GM12878 (cell line): ENCODE measurements at places on chromosomes 5 and 9. TPM values are rescaled to one million over a fixed set of nuclear protein-coding genes. Genes with fewer than 3 reads are reported as not detected.

GRCh38 chr5:168362097-168362885 lies 70.8 kb downstream of the WWC1 start:
- no peaks in the 10 kb centered on the region for H3K27me3 ChIP-seq
- H3K27ac ChIP-seq: no peak overlapping the region
- DNase-seq: no peak
- no peaks in the 10 kb centered on the region for H3K4me1 ChIP-seq
- H3K4me3 ChIP-seq: no peak overlapping the region

- H3K27me3 ChIP-seq: 0 out of 2 replicates have a peak, but pooled peaks cover 2% of the 10 kb centered on the region
- H3K27ac ChIP-seq: no peak overlapping the region
- H3K4me1 ChIP-seq: no peaks in the 10 kb centered on the region
- H3K36me3 ChIP-seq: no peaks in the 10 kb centered on the region
These were observed 80.0 kb upstream of the PTGER4 start for GRCh38 chr5:40599676-40600075.

GRCh38 chr5:59209758-59210359 lies 627.0 kb downstream of the RAB3C start:
- H3K4me1 ChIP-seq: no peaks in the 10 kb centered on the region
- no peaks in the 10 kb centered on the region for H3K36me3 ChIP-seq
- DNase-seq: no peak
- no peaks in the 10 kb centered on the region for H3K27me3 ChIP-seq
- H3K27ac ChIP-seq: no peak overlapping the region

GRCh38 chr5:39631958-39632357 lies 207.2 kb upstream of the DAB2 start:
- no peak overlapping the region for H3K4me3 ChIP-seq
- no peaks in the 10 kb centered on the region for H3K27me3 ChIP-seq
- no peaks in the 10 kb centered on the region for H3K4me1 ChIP-seq
- H3K27ac ChIP-seq: no peak overlapping the region
- no peaks in the 10 kb centered on the region for H3K36me3 ChIP-seq
- no peak for DNase-seq

DNA sequence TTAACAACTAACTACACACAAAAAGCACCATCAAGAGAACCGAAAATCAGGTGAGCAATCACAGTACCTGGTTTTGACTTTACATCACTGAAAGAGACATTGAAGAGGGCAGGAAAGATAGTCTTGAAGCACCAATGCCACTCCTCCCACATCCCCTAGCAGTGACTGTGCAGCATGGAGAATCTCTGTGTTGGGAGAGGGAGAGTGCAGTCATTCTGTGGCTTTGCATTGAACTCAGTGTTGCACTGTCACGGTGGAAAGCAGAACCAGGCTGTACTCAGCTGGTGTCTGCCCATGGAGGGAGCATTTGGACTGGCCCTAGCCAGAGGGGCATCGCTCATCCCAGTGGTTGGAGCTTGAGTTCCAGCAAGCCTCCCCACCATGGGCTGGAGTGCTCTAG lies 40.4 kb downstream of the C5 start:
- peaks cover 4% of the 10 kb centered on the region for H3K4me1 ChIP-seq
- no peaks in the 10 kb centered on the region for H3K27me3 ChIP-seq
- no peak overlapping the region for H3K4me3 ChIP-seq

DNA sequence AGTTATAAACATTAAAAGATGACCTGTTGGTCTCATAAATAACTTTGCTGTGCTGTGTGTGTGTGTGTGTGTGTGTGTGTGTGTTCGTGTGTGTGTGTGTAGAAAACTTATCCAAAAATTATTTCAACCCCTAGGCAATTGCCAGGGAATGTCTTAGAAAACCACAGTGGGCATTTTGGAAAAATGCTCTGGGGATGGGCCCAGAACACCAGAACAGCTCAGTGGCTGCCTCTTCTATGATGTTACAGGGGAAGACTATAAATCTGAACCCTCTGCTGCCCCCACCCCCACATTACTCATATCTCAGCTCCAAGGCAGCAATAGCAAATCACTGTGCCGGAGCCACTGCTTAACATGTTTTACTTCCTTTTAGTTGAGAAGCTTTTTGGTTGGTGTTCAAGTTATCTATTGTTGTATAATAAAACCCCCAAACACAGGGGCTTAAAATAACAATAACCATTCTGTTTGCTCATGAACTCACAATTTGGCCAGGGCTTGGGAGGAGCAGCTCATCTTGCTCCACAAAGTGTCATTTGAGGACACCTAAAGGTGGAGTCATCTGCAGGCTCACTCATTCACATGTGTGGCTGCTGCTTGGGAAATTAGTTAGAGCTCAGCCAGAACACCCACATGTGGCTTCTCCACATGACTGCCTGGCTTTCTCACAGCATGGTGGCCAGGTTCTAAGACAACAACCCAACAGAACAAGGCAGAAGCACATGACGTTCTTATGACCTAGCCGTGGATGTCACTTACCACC lies 40.4 kb downstream of the ACTBL2 start:
- no peaks in the 10 kb centered on the region for H3K36me3 ChIP-seq
- no peak overlapping the region for H3K4me3 ChIP-seq
- H3K27ac ChIP-seq: no peak overlapping the region
- no peaks in the 10 kb centered on the region; the same call in 1 of the 2 replicates for H3K4me1 ChIP-seq
- no peak for DNase-seq

DNA sequence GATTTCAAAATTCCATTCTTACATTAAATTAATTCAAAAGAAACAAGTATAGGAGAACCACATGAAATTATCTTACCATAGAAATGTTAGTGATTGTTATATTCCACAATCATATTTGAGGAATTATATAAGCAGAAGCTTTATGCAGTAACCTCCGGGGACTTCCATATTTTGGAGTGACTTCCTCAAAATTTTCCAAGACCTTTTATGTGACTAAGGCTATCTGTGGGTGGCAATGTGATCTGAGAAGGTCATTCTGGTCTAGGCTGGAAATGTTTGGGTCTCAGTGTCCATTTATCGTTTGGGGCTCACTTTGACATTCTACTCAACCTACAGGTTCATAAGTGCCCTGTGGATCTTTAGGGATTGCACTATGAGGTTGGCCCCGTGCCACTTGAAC lies 776.6 kb downstream of the CDH12 start:
- no peaks in the 10 kb centered on the region for H3K36me3 ChIP-seq
- no peak overlapping the region for H3K27ac ChIP-seq
- DNase-seq: no peak
- H3K4me3 ChIP-seq: no peak overlapping the region
- no peaks in the 10 kb centered on the region for H3K4me1 ChIP-seq

GRCh38 chr5:42500003-42500599 lies 76.9 kb downstream of the GHR start:
- no peak overlapping the region for H3K4me3 ChIP-seq
- no peaks in the 10 kb centered on the region for H3K27me3 ChIP-seq
- H3K27ac ChIP-seq: no peak overlapping the region
- H3K4me1 ChIP-seq: no peaks in the 10 kb centered on the region
- DNase-seq: no peak

DNA sequence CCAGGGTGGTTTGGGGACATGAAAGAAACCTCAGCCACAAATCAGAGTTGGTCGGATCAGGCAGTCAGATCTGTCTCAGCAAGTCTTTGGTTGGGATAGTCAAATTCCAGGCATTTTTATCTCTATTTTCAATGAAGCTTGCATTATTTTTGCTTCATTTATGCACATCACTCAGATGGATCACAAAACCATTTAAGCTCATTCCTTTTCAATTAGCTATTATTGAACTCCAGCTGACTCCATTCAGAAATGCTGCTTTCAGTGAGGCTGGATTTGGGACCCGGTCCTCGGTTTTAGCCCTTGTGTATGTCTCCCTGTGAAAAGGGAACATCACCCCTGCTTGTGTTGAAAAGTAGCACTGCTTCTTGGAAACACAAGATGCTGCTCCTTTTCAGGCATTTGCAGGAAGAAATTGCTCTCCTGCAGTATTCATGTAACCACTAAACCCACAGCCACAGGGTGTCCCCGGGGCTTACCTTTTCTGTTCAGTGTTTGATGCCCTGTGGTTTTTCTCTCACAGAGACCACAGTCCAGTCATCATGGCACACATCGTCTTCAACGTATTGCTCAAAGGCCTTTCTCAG lies 232.9 kb downstream of the NFIB start:
- no peaks in the 10 kb centered on the region for H3K27me3 ChIP-seq
- H3K27ac ChIP-seq: no peak overlapping the region
- DNase-seq: no peak
- no peak overlapping the region for H3K4me3 ChIP-seq
- no peaks in the 10 kb centered on the region for H3K36me3 ChIP-seq

DNA sequence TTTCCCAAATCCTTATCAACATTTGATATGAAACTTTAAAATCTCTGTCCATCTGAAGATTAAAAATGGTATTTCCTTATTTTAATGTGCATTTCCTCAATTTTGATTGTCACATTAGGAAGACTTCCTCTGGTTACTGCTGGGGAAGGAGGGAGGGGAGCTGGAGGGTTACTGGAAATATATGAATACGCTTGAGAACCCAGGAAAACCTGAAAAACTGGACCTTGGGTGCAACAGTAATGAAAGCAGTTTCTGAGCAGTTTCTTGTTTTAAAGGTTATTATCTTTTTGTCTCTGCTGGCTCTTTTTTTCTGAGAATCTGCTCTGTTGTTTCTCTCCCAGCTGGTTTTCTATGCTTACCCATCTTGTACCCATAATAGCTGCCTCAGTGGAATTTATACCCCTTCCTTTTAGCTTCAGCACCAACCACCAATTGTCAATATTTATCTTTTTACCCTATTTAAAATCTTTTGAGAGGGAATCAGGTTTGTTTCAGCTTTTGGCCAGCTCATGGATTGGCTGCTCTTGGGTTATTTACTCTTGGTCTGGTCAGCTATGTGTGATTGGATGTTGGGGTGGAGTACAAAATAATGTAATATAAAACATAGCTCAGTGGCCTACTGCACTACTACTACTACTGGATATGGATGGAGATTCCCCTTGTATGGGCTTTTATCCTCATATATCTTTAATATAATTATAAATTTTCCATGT lies 67.4 kb downstream of the UNC13B start:
- no peaks in the 10 kb centered on the region for H3K27me3 ChIP-seq
- no peak overlapping the region for H3K27ac ChIP-seq
- DNase-seq: no peak
- H3K36me3 ChIP-seq: no peaks in the 10 kb centered on the region
- H3K4me1 ChIP-seq: no peaks in the 10 kb centered on the region
- no peak overlapping the region for H3K4me3 ChIP-seq

GRCh38 chr5:113337515-113338415 lies 97.0 kb downstream of the TSSK1B start:
- H3K4me3 ChIP-seq: no peak overlapping the region
- H3K4me1 ChIP-seq: no peaks in the 10 kb centered on the region
- no peak for DNase-seq
- H3K27ac ChIP-seq: no peak overlapping the region
- no peaks in the 10 kb centered on the region for H3K36me3 ChIP-seq
- H3K27me3 ChIP-seq: no peaks in the 10 kb centered on the region; the same call in 1 of the 2 replicates

The MRPL50 gene
- total RNA-seq: 12.8 and 13.5 TPM in 2 replicates

The ZNF474 gene
- total RNA-seq: not detected in 2 replicates
